Umbilical cord (tissue), 2 donors: ENCODE measurements at places on chromosomes 7 and 10. TPM values are rescaled to one million over a fixed set of nuclear protein-coding genes. Genes with fewer than 3 reads are reported as not detected.

USP6NL gene
- total RNA-seq = 11.3 TPM

NANOS1 gene
- 3.1 TPM for total RNA-seq

FXYD4 gene
- not detected for total RNA-seq

SLC18A2 gene
- total RNA-seq = 4.1 TPM

DNA sequence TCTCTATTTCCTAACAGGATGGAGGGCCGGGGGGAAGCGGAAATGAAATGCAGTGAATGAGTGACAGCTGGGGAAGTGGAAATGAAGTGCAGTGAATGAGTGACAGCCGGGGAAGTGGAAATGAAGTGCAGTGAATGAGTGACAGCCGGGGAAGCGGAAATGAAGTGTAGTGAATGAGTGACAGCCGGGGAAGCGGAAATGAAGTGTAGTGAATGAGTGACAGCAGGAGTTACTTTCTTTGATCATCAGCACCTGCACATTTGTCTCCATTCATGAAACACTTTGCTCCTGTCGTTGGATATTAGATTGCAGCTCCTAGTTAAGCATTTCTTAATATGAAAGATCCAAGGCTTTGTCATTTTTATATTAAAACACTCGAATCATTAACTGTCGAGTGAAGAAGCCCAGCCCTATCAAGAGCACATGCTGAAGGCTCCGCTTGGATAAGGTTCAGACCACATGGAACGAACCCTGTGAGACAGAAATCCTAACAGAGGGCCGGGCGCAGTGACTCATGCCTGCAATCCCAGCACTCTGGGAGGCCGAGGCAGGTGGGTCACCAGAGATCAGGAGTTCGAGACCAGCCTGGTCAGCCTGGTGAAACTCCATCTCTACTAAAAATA is 406.0 kb upstream of the ADARB2 start:
- no peak for DNase-seq

DNA sequence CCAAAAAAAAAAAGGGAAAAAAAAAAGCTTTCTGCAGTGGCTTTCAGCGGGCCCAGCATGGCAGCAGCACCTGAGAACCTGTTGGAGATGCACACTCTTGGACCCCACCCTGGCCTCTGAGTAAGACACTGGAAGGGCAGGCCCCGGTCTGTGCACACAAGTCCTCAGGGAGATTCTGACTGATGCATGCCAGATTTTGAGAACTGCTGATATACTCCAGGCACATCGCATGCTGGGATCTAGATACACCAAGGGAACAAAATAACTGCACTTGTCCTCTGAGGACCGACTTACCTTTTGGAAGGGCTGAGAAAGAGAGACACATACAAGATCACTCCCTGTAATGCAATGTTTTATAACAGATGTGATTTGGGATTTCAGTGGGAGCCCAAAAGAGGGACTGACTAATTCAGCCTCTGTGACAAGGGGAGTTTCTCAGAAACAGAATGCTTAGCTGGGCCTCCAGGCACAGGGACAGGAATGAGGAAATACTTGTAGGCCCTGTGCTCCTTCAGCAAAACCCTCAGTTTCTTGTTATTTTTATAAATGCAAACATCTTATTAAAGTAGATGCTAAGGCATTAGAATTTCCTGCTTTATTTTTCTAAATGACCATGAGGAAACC is 8.2 kb downstream of the EGFR start:
- DNase-seq = peak; percentile 79

DNA sequence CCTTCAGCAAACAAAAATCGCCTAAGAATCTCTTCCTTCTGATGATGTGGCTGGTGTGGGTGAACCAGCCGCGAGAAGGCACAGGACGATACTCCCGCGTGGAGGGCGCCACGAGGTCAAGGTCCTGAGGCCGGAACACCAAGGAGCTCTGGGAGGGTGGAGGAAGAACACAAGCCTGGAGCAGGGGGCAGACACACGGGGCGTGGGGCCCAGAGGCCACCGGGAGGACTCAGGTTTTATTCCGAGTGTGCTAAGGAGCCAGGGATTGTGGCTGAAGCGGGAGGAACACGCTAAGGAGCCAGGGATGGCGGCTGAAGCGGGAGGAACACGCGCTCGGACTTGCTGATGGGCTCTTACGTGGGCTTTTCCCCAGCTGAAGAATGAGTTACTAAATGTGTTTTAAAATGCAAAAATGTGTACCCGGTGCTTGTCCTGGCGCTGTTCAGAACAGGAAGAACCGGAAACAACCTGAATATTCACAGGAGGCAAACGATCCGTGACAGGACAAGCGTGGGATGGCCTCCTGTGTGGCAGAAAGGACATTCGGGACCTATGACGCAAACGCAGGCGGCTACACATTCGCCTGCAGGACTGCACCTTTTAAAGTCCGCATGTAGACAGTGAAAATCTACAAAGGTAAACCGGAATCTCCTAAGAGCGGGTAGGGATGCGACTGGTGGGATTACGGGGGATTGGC is 64.0 kb downstream of the MAD1L1 start:
- DNase-seq = peak; percentile 40

GRCh38 chr7:77362905-77363304 is 53.2 kb downstream of the GSAP start:
- DNase-seq = no peak

GRCh38 chr10:88114368-88114767 is 250.9 kb downstream of the PTEN start:
- peak; percentile 24 for DNase-seq

ZNF485 gene
- total RNA-seq = 3.6 TPM

- DNase-seq = no peak
Measured at GRCh38 chr10:63929831-63930467, 408.7 kb downstream of the REEP3 start.
